Smooth muscle cell of bladder (primary cell): ENCODE measurements at places on chromosomes 7 and 10. TPM values are rescaled to one million over a fixed set of nuclear protein-coding genes. Genes with fewer than 3 reads are reported as not detected.

GIMAP8 gene
- total RNA-seq: 0.09 TPM in 1 of 2 replicates, not detected in the other

MEST gene
- total RNA-seq: 125 and 240 TPM in 2 replicates

SPDYE8 gene
- not detected in 2 replicates for total RNA-seq

ZCCHC24 gene
- total RNA-seq: 21.0 and 24.6 TPM in 2 replicates

AKR1C8 gene
- not detected in 2 replicates for total RNA-seq
